Sciatic nerve (tissue), 2 donors: ENCODE measurements at places on chromosomes 12 and 14. TPM values are rescaled to one million over a fixed set of nuclear protein-coding genes. Genes with fewer than 3 reads are reported as not detected.

GRCh38 chr12:13203034-13203922 is 6.8 kb downstream of the EMP1 start:
- DNase-seq, result peak; percentile 75

Gene STON2
- total RNA-seq, result 54.4 TPM

Gene CDCA3
- total RNA-seq, result 0.71 TPM

- peak; percentile 58 for DNase-seq
These were observed 918.7 kb downstream of the AACS start for GRCh38 chr12:125983784-125984500.

DNA sequence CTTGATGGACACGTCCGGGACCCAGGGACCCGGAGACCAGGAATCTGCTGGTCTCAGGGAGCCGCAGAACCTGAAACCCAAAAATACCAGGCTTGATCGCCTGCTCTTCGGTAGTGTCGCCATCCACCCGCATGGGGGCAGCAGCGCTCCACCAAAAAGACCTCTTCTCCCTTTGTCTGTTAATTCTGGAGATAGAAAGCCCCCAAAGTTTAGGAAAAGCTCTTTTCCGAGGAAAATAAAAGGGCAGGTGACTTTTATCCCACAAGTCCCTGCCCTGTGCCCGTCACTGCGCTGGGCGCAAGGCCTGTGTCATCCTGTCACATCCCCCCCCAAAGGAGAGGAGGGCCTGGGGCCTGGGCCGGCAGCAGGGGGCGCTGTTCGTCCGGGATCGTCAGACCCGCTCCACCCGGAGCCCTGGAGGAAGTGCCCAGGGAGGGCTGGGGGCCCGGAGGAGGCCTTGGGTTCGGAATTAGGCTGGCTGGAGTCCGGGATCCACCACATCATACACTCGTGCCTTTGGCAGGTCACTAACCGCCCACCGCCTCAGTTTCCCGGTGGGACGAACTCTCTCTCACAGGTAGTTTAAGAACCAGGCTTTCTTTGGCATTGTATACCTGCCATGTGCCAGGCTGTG is 31.9 kb downstream of the DAD1 start:
- peak; percentile 93 for DNase-seq

Gene CELA1
- not detected for total RNA-seq

Gene NKX2-1
- total RNA-seq, result 0.22 TPM

Gene POTEG
- not detected for total RNA-seq

Gene USP30
- 19.2 TPM for total RNA-seq

Gene TAS2R43
- total RNA-seq, result 1.7 TPM

Gene RGS6
- 20.6 TPM for total RNA-seq

Gene SSPN
- 119 TPM for total RNA-seq

Gene LAG3
- 3.4 TPM for total RNA-seq

Gene LRRC10
- not detected for total RNA-seq
